Activated naive CD8-positive, alpha-beta T cell treated with anti-CD3 and anti-CD28 coated beads, Interleukin-2, amount 10 ng/mL, durations not matched to agents 7 days and 5 days (primary cell): ENCODE measurements at places on chromosomes 11 and 22. TPM values are rescaled to one million over a fixed set of nuclear protein-coding genes. Genes with fewer than 3 reads are reported as not detected.

CD248 gene
- 85.5 TPM for total RNA-seq

UCP3 gene
- total RNA-seq: 4.1 TPM

DNA sequence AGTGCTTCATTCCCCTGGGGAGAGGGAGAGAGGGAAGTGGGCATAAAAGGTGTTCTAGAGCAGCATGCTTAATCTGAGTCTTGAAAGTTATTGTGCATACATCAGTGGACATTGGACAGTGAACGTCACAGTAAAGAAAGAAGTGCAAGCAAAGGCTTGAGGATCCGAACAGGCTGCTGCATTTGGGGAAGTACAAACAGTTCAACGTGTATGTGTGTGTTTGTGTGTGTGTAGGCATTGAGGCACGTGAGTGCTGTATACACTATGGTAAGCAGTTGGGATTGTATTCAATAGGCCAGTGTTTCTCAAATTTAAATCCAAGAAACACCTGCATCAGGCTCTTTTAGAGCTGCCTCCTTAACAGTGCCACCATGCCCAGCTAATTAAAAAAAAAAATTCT lies 10.4 kb upstream of the EIF3M start:
- H3K36me3 ChIP-seq: no peaks in the 10 kb centered on the region
- H3K27ac ChIP-seq: no peak overlapping the region
- DNase-seq: no peak
- H3K4me1 ChIP-seq: peaks cover 4% of the 10 kb centered on the region

GRCh38 chr11:129115652-129116586 lies 76.2 kb downstream of the ARHGAP32 start:
- H3K36me3 ChIP-seq: no peaks in the 10 kb centered on the region
- H3K27ac ChIP-seq: no peak overlapping the region
- peaks cover 1% of the 10 kb centered on the region for H3K4me1 ChIP-seq

GRCh38 chr22:28629420-28630176 lies 50.0 kb downstream of the TTC28 start:
- H3K27me3 ChIP-seq: peaks cover 63% of the 10 kb centered on the region
- no peaks in the 10 kb centered on the region for H3K36me3 ChIP-seq
- no peak for DNase-seq
- no peak overlapping the region for H3K27ac ChIP-seq
- H3K4me3 ChIP-seq: no peak overlapping the region

DNA sequence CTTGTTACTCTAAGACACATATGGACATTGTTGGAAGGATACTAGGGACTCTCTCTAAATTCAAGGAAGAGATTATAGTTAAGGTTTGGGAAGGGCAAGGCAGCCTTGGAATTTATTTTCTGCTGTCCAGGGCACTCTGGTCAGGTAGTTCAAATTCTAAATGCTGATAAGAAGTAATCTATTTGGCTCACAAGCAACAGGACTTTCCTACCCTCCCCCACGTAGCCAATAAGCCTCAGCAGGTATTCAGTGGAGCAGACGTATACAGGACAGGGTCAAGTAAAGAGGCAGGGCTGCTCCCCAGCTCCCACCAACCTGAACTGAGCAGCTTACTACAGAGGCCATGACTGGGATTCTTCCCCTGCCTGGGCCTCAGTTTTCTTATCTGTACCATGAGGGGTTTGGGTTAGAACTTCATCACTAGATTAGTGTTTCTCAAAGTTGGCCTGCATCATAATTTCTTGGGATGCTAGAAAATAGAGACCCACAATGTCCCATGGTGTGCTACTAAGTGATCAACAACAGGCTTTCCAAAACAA lies 6.1 kb upstream of the INSC start:
- peaks cover 7% of the 10 kb centered on the region for H3K27me3 ChIP-seq
- no peak overlapping the region for H3K27ac ChIP-seq
- no peak overlapping the region for H3K4me3 ChIP-seq
- no peak for DNase-seq

DNA sequence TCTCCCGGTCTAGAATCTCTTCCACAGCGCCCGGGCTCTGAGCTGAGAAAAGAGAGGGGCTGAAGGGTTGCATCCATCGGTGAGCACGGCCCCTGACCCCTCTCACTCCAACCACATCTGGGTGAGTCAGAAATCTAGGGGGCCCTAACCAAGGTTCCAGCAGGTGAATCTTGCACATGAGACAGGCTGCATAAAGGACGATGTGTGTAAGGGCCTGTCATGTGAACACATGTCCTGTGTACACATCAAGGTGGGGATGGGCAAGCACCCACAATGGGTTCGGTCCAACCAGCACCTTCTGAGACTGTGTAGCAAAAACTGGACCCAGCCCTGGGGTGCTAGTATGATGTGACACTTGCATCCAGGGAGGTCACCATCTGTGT lies 1.2 kb downstream of the BET1L start:
- H3K27ac ChIP-seq: peak overlapping the region; percentile 97
- peak overlapping the region; percentile 89 for H3K4me3 ChIP-seq
- H3K27me3 ChIP-seq: no peaks in the 10 kb centered on the region
- no peak for DNase-seq

GRCh38 chr22:17138513-17138912 lies 17.4 kb upstream of the TMEM121B start:
- H3K4me1 ChIP-seq: no peaks in the 10 kb centered on the region
- H3K4me3 ChIP-seq: no peak overlapping the region
- DNase-seq: no peak
- no peaks in the 10 kb centered on the region for H3K27me3 ChIP-seq

DNA sequence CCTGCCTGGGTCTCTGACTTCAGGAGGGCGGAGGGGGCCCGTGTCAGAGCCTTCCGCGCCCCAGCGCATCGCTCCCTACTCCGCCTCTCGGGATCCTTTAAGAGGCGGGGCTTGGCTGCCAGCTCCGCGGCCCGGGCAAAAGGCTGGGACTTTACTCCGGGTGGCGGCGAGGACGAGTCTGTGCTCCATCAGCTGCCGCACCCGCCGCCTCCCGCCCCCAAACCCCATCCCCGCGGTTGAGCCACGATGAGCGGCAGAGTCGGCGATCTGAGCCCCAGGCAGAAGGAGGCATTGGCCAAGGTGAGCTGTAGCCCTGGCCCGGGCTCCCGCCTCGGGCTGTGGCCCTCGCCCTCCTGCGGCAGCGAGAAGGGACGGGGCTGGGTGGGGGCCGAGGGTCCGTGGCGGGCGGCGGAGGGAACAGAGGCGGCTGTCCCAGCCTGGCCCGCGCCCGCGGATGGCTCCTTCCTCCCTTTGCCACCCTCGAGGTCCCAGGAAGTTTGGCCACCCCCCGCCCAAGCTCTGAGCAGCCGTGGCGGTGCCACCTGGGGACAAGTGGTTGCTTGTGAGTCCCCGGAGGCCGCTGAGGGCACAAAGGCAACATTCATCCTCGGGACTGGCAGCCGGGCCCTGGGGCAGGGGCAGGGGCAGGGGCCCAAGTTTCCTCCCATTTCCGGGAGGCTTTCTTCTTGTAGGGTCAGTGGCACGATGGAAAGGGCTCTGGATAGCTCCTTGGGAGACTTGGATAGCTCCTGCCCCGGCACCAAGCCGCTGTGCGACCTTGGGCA lies at the start of gene SEC14L2:
Gene SEC14L2, plus strand, starts transcription at position 148 of the 785 bp plus-strand sequence. Its CDS starts 99 bp downstream, at position 247.
- no peaks in the 10 kb centered on the region for H3K27me3 ChIP-seq
- H3K27ac ChIP-seq: peak within 1 kb of the TSS; percentile 54
- peak; percentile 67 for DNase-seq
- H3K36me3 ChIP-seq: no peaks in the 10 kb centered on the region
- H3K4me1 ChIP-seq: peaks cover 41% of the 10 kb centered on the region

DNA sequence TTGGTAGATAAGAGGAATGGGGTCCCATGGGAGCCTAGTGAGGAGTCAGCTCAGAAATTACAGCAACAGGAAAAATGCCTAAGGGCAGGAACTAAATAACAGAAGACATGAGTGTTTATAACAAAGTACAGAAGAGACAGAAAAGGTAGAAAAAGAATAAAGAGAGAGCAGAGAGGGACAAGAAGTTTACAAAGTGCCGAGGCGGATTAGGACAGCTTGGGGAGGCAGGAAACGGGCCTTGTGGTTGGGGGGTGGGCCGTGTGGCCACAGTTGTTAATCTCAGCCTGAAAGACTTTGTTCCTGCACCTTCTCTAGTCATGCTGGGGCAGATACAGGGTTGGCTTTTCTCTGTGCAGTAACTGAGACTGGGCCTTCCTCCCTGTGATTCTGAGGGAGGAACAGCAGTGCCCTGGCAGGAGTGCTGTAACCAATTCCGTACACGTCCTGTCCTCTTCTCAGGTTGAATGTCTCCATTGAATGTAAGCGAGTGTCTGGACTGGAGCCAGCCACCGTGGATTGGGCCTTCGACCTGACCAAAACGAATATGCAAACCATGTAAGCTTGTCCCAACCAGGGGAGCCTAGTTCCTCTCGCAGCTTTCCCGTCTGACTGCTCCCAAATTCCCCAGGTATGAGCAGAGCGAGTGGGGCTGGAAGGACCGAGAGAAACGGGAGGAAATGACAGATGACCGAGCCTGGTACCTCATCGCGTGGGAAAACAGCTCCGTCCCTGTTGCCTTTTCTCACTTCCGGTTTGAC lies 13.2 kb downstream of the NAA40 start:
- peaks cover 20% of the 10 kb centered on the region for H3K4me1 ChIP-seq
- H3K36me3 ChIP-seq: peaks cover 36% of the 10 kb centered on the region
- H3K27ac ChIP-seq: peak overlapping the region; percentile 83
- peak; percentile 74 for DNase-seq
